Mammary microvascular endothelial cell (primary cell): ENCODE measurements at places on chromosomes 16 and 17. TPM values are rescaled to one million over a fixed set of nuclear protein-coding genes. Genes with fewer than 3 reads are reported as not detected.

DNAI2 gene
- not detected in 2 replicates for total RNA-seq

ZNF205 gene
- 14.7 and 16.0 TPM in 2 replicates for total RNA-seq

CD300E gene
- total RNA-seq = not detected in 2 replicates

TEKT1 gene
- not detected in 2 replicates for total RNA-seq

RNF227 gene
- 1.1 and 9.3 TPM in 2 replicates for total RNA-seq
